ENCODE measurements at places on chromosomes 4 and X. TPM values are rescaled to one million over a fixed set of nuclear protein-coding genes. Genes with fewer than 3 reads are reported as not detected.

GRCh38 chr4:910366-911091 is 21.6 kb downstream of the GAK start:
- peaks cover 13% of the 10 kb centered on the region for H3K36me3 ChIP-seq
- no peak for DNase-seq
- H3K27ac ChIP-seq, result no peak overlapping the region

DNA sequence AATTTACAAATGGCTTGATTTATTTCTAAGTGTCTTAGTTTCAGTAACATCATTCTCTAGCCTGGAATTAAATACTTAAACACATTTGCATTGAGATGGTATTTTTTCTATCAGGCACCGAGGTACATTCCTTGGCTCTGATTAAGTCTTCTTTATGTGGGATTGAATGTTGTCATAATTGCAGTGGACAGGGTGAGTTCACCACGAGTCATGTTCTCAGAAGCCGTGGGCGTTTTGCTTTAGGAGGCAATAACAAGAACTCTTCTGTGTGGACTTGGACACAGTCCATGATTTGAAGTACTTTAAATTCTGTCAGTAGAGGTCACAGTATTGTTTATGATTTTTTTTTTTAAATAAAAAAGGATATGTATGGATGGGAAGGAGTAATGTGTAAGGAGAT is 57.1 kb upstream of the EFHC2 start:
- no peaks in the 10 kb centered on the region for H3K4me1 ChIP-seq
- H3K27me3 ChIP-seq, result no peaks in the 10 kb centered on the region
- no peak overlapping the region for H3K27ac ChIP-seq
- H3K4me3 ChIP-seq, result no peak overlapping the region

- H3K36me3 ChIP-seq, result no peaks in the 10 kb centered on the region
- H3K27ac ChIP-seq, result no peak overlapping the region
- no peaks in the 10 kb centered on the region for H3K4me1 ChIP-seq
- H3K27me3 ChIP-seq, result no peaks in the 10 kb centered on the region
- no peak for DNase-seq
- no peak overlapping the region for H3K4me3 ChIP-seq
Measured at GRCh38 chrX:20355187-20355586, 88.5 kb upstream of the RPS6KA3 start.

DNA sequence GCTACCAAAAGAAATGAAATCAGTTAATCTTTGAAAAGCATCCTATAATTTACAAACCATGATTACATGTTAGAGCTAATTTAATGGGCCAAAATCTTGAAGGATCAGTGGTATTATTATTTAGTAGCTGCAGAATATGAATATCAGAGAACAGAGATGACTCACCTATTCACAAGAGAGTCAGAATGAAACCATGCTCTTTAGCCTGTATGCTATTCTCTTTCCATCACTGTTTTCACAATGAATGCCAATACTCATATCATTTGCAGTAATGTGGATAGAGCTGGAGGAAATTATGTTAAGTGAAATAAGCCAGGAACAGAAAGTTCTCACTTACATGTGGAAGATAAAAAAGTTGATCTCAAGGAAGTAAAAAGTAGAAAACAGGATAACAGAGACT is 414.1 kb downstream of the CENPC start:
- H3K4me1 ChIP-seq, result no peaks in the 10 kb centered on the region
- H3K4me3 ChIP-seq, result no peak overlapping the region
- H3K27me3 ChIP-seq, result no peaks in the 10 kb centered on the region
- no peaks in the 10 kb centered on the region for H3K36me3 ChIP-seq
- DNase-seq, result no peak

Gene TCEAL7
- 19.7 TPM for total RNA-seq

Gene ARMCX1
- 28.7 TPM for total RNA-seq
